H7 (cell line): ENCODE measurements at places on chromosomes 1 and 21.

DNA sequence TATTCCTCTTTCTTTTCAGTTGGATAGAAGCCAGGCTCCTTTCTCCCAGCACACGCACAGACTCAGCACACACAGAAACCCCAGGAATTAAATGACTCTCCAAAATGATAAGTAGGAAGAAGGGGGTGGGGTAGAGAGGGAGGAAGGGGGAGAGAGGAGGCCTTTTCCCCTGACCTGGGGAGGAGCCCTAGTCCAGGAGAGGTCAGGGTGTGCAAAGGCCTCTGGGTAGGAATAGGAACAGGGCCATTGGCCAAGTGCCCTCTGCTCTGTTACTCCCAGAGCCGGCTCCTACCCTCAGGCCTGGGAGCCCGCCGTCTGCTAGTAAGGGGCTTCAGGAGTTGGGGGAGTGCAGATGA is 35.6 kb upstream of the PUM1 start:
- DNase-seq: no peak

DNA sequence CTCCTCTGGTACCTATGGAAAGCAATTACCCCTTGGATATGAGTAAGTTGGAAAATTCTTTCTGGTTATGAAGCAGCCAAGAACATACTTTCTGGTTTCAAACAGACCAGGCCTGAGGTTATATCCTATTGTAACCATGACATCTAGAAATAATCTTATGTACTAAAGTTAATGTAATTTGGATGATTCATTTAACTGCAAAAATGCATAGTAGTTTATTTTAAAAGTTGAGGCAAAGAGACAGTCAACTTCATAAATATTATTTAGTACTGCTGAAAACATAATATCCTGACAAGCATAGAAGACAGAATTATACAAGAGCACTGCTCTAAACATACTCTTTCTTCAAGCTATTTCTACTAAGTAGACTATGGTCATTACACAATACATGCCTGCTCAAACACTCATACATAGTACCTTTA is 25.5 kb downstream of the ODF2L start:
- DNase-seq: no peak

GRCh38 chr21:28339403-28339802 is 653.3 kb downstream of the LTN1 start:
- no peak for DNase-seq

GRCh38 chr1:205303247-205303888 is 18.2 kb downstream of the NUAK2 start:
- DNase-seq: no peak

DNA sequence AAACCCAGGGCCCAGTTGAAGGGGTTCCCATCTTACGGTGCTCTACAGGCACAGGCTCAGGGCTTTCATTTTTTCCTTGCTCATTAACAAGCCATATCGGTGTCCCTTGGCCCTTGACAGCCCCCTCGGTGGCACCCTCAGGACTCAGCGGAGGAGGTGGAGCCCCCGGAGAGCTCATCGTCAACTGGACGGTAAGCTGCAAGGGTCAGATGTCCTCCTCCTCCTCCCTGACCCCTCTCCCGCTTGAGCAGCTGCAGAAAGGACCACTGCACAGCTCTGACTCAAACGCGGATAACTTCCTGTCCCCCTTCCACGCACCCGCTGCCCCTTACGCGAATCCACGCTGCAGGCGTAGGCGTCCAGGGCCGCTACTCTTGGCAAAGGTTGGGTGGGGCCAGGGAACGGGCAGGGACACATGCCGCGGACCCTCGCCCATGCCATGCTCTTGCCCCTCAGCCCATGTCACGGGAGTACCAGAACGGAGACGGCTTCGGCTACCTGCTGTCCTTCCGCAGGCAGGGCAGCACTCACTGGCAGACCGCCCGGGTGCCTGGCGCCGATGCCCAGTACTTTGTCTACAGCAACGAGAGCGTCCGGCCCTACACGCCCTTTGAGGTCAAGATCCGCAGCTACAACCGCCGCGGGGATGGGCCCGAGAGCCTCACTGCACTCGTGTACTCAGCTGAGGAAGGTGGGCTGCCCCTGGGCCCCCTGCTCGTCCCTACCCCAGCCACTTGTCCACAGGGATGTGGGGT is 14.7 kb downstream of the TMEM81 start:
- DNase-seq: no peak

DNA sequence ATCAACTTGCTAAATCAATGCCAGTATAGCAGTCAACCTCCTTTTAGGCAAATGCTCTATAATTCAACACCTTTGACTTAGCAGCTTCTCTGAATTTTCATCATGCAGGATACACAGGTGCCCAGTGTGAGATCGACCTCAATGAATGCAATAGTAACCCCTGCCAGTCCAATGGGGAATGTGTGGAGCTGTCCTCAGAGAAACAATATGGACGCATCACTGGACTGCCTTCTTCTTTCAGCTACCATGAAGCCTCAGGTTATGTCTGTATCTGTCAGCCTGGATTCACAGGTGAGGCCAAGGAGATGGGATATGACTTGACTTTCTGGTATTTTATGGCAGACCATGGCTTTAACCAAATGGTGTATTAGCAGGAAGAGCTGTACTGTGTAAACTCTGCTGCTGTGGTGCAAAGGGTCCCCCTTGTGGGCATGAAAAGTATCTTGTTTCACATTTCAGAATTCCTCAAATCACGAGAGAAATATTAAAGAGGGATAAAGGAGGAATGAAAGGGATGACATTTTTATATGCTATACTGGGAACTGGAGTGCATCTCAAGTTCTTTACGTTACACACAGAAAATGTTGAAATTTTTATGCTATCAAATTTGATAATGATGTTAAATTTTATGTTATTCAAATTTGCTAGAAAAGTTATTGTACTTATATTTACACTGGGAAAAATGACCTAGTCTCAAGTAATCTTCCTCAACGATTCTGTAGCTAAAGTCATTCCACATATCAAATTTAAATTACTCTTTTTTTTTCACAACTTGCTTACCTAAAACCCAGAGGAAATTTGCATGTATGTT is 88.9 kb downstream of the CRB1 start:
- DNase-seq: peak; percentile 56

DNA sequence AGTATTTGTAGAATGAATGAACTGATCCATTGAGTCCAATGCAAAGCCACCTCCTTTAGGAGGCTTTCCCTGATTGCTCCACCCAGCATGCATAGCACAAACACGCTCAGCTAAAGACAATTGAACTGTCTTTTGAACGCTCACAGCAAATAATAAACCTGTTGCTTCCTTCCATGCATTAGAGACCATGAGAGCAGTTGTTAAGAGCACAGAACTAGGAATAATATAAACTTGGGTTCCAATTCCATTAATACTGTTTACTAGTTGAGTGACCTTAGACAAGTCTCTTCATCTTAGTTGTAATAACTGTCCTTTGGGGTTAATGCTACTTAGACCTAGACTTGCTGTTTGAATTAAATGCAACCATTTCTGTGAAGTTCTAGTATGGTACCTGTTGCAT is 5.9 kb upstream of the MEF2D start:
- DNase-seq: no peak

DNA sequence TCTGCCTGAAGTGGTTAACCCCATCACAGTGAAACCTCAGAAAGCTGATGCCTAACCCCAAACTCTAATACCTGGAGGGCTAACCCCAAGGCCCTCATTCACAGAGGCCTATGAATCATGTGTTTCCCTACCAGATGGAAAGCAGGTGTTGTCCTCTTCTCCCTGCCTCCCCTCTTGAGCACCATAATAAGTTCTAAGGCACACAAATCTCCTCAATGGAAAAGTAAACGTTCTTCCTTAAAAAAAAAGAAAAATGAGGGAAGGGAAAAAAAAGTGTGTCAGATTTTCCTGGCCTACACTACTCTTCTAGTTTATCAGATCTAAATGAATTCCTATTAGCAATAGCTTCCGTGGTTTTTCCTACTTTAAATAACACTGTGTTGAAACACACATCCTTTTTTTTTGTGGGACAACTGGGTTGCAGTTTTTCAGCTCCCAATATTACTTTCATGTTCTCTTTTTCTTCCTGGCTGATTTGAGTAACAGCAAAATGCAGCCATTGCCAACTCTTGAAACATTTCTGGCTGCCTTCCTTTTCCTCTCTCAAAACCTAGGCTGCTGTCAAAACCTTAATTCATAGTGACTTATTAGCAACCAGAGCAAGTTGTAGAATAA is 43.2 kb downstream of the SLC44A3 start:
- DNase-seq: no peak

GRCh38 chr1:217106231-217106901 is 383.1 kb upstream of the ESRRG start:
- no peak for DNase-seq

DNA sequence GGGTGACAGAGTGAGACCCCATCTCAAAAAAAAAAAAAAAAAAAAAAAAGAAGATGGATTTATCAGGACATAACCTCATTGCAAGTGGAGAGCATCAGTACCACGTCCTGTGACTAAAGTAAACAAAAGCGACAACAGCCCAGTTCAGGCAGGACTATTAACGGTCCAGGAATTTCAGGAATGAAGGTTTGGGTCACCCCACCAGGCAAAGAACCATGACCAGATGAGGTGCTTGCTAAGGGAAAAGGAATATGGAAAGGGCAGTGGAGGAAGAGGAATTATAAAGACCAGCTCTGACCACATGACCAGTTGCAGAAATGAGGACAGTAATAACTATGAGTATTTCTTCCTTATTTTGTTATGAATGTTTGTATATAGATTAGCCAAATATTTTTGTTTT is 35.4 kb upstream of the EIF4G3 start:
- DNase-seq: no peak

- peak; percentile 80 for DNase-seq
Measured at GRCh38 chr1:201282931-201283829, at the start of gene PKP1. PKP1 (plus strand) TSS chr1:201283506; CDS start chr1:201283703, 197 bp downstream.

GRCh38 chr21:36165356-36165755 is 8.7 kb downstream of the DOP1B start:
- DNase-seq: no peak

DNA sequence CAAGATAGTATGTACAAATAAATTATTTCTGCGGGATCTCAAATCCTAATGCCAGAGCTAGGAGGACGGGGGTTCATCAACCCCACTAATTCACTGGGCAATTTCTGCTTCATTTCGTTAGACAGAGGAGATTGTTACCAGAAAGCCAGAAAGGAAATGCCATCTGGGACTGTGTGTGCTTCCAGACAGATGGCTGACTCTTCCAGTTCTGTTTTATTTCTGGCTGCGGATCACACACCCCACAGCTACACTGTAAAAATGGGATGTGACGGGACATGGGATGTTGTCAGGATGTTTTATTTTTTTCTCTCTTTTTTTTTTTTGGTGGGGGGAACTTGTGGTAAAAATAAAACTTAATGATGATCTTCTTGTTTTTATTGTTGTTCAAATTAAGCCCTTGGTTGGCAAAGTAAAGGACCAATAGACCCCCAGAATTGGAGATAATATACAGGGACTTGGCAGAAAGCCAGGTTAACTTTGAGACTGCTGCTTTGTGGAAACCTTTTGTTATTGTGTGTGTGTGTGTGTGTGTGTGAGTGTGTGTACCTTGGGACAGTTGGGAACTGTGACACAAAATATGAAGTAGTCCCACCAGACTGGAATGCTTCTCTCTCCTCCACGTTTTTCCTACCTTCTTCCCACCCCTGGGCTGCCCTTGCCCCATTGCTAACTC is 114.5 kb downstream of the NUF2 start:
- DNase-seq: no peak

- no peak for DNase-seq
Measured at GRCh38 chr1:58283388-58284224, 262.9 kb downstream of the OMA1 start.

DNA sequence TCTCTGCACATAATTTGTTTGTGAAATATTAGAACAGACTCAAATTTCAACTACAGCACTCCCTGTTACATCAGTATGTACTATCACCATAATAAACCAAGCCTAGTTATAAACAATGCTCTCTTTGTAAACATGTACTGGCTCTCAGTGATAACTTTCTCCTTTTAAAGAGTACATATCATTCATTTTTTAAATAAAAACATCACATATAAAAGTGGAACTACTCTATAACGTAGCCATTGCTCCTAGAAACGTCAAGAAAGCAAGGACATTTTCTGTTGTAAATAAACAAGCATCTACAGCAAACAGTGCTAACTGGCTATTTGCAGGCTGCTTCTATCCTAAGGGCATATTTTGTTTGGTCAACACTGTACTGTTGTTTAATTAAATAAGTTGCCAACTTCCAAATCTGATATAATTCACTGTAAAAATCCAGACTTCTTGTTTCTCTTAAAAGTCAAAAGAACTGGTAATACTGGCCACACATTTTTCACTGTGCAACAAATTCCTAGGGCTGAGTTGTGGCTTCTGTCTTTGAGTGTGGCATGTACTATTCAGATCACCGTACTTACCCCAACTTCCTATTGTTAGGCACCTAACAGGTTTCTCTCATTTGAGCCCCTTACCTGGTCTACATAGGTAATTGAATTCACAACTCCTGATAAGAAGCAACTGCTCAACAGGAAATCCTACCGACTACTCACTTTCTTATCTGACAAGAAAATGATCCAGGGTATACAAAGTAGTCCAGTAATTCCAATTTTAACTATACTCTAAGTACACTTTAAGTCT is 111.9 kb downstream of the DENND1B start:
- peak; percentile 2 for DNase-seq

GRCh38 chr1:151311011-151311410 is 16.2 kb downstream of the PI4KB start:
- DNase-seq: no peak

DNA sequence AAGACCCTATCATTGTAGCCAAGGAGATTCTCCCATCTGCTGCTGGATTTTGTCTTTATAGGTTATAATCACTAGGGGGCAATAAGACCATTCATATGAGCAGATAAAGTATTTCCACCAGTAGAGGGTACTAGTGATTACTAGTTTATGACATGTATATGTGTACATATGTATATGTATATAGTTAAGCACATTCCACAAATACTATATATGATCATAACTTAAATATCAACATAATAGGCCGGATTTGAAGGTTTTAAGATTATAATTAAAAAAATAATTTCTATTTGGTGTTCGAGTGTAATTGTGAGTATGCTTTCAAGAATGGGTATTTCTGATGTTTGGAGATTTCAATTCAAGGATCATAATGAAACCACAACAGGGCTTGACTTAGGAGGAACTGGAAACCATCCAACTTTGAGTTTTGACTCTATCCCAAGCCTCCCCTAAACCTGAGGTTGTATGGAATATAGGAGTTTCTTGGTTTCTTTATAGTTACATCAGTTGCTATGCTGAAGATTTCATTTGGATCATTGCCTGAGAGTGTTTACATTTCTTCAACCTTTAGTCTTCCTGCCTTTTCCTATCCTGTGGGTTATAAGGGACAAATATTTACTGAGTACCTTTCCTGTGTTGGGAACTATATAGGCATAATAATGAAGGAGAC is 16.9 kb downstream of the TCEANC2 start:
- DNase-seq: peak; percentile 54

- DNase-seq: no peak
Measured at GRCh38 chr21:35568643-35569042, 491.7 kb downstream of the SETD4 start.

- DNase-seq: no peak
Measured at GRCh38 chr1:65846866-65847265, 54.2 kb downstream of the PDE4B start.

DNA sequence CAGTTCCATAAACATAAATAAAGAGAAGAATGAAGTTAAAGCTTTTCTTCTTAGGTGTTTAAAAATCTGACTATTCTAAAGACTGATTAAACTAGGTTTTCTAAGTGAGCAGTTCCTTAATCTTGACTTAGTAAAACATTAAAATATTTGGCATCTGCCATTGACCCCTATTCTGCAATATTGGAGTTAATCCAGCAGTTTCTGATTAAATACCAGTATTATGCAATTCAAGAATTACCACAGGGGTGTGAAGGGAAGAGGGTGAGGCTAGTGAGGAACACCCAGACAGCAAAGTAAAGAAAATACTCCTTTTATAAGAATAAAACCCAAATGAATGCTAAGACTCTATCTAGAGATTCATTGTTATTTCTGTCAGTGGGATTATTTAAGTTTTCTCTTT is 40.9 kb downstream of the CLIC4 start:
- DNase-seq: no peak
